ENCODE measurements at places on chromosomes 4 and X.

DNA sequence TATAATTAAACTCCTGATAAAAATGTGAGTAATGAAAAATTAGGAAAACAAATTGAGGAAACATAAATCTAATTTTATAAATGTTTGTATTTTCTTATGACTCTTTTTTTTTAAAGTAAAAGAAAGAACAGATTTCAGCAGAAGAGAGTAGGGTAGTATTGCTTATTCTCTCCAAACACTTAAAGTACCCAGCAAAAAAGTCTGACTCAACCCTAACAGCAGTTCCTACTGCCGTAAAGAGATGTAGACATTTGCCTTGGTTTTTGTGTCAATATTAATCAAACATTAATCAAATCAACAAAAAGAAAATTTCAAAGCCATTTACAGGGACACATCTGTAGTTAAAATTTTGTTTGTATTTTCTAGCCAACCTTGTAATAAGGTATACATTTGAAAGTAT, 508.4 kb downstream of the IL15 start:
- no peak for DNase-seq

DNA sequence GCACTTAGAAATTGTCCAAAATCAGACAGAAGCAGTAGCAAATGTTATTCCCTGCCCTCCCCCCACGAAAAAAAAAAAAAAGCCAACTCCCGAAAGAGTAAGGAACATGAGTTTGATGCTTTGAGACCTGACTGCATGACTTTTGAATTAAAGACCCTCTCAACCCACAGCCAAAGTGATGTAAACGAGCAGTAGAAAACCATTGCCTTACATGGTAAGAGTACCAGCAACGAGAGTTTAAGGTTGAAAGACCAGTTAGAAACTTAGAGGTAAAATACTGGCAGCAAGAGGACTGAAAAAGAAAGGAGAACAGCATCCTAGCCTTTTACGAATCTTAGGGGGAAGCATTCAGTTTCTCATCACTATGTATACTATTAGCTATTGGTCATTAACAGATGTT, 10.0 kb upstream of the ANXA10 start:
- no peak for DNase-seq

DNA sequence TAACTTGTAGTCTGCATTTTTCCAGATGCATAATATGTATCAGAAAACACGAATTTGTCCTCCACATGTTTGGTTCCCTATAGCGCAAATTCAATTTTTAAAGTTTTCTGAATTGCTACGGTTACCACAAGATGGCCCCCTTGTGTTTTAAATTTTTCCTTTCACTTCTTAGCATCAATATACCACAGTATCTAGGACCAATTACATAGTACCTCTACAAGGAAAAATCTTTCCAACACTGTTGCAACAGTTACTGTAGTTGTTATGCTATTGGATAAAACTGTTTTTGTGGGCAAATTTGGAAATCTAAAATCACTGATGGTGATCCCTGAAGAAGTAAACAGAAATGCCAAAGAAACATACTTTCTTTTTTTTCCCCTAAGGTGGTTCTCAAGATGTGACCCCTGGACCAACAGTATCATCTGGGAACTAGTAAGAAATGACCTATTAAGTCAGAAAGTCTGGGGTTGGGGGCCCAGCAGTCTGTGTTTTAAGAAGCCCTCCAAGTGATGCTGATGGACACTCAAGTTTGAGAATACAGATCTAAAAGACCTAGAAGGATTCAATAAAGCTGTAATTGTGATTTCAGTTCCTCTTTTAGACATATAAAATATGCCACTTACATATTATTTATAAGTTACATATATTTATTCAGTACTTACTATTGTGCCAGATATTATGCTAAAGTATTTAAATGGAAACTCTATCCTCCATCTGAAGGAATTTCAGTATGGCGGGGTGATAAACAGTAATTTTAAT, 3.1 kb downstream of the ZGRF1 start:
- no peak for DNase-seq

DNA sequence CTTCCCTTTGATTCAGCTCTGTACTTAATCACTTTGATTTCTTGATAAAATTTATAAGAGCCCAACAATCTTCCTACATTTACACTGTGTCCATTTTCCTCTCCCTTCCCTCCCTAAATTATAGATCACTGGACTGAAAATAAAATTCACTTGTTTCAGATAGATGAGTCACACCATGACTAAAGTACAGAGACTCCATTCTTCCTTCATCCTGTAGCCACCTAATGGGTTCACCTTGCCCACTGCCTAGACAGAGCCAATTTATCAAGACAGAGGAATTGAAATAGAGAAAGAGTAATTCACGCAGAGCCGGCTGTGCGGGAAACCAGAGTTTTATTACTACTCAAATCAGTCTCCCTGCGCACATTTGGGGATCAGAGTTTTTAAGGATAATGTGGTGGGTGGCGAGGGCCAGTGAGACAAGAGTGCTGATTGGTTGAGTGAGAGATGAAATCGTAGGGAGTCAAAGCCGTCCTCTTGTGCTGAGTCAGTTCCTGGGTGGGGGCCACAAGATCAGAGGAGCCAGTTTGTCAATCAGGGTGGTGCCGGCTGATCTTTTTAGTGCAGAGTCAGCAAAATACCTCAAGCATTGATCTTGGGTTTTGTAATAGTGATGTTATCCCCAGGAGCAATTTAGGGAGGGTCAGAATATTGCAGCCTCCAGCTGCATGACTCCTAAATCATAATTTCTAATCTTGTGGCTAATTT, 71.3 kb upstream of the MED14 start:
- no peak for DNase-seq

GRCh38 chr4:13103382-13104015, 380.6 kb downstream of the RAB28 start:
- DNase-seq: no peak

All from CD4-positive, alpha-beta T cell treated with Interferon gamma for 1 hour (primary cell).